ENCODE measurements at places on chromosomes 2 and 18.

DNA sequence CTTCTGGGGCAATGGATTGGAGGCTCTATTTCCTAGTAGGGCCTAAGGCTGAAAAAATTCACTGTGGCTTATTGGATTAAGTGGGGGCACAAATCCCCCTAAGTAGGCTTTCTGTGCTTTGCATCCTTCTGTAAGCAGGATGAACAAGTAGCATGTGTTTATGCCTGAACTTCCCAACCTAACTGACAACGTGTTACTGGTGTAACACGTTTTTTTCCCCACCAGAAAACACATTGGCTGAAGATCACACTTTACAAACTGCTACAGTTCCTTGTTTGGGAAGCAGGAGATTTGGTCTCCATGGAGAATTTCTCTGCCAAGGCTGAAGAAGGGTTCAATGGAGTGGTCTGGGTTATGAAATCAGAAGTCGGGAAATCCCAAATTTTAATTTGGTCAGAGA lies 7.2 kb upstream of the ITGA6 start:
- no peak for DNase-seq

DNA sequence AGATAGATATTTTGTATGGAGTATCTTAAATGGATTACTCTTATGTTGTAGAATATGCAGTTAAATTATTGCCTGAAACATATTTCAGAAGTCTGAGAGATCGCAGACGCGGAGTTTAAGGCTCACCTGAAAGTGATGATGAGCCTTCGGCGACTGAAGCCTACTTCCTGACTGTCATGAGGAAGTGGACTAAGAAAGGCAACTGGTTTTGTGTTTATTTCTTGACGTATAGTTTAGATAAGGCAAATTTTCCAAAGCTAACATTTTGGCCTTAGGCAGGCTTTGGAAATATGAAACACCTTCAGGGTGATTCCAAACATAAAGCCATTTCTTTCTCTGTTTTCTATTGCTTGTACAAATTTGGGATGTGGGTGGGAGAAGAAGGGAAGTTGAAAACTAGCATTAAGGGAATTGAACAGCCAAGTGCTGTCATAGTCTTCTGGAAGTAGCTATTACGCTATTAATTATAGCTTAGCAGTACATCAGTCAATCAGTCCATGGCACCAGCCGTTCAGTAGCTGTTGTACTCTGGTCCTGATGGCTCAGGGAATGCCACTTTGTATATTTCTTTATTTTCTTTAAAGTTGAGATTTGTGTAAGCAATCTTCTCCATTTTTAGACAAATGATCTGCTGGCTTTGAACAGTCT lies 1.5 kb downstream of the GRHL1 start:
- no peak for DNase-seq

DNA sequence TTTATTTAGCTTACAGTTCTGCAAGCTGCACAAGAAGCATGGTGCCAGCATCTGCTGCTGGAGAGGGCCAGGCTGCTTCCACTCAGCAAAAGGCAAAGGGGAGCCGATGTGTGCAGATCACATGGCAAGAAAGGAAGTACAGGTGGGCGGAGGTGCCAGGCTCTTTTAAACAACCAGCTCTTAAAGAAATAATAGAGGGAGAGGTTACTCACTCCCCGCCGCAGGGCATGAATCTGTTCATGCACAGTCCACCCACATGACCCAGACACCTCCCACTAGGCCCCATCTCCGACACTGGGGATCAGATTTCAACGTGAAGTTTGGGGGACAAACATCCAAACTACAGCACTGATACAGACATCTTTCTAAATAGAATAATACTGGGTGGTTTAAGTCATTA lies 105.8 kb downstream of the MTCL1 start:
- DNase-seq, result no peak

DNA sequence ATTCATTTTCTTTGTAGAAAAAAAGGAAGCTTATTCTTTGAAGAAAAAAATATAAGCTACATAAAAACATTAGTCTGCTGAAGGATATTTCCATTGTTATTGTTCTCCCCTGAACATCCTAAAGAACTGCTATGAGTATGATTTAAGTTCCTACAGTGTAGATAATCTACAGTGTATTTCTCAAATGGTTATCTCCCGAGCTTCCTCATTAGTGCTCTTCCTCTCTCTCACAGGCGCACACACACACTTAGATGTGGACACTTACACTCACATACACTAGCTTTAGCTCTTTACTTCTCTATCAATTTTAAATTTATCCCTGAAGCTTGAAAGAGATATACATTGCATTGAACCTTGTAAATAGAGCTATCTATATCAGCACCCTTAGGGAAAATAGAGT lies 681.0 kb downstream of the KCNJ3 start:
- DNase-seq, result no peak

- peak; percentile 10 for DNase-seq
Measured at GRCh38 chr2:102149644-102150455, 7.3 kb downstream of the IL1R1 start.

DNA sequence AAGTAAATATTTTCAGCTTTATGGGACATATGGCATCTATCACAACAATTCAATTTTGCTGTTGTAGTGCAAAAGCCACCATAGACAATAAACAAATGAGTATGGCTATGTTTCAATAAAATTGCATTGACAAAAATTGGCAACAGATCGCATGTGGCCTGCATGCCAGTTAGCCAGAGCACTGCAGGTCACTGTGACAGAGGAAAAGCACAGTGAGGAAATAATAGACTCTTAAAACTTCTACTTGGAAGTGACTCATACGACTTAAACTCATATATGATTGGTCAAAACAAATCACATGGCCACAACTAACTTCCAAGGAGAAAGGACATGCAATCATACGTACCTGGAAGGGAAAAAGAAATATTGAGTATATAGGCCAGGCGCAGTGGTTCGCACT lies 44.4 kb downstream of the EXOC6B start:
- DNase-seq, result no peak

DNA sequence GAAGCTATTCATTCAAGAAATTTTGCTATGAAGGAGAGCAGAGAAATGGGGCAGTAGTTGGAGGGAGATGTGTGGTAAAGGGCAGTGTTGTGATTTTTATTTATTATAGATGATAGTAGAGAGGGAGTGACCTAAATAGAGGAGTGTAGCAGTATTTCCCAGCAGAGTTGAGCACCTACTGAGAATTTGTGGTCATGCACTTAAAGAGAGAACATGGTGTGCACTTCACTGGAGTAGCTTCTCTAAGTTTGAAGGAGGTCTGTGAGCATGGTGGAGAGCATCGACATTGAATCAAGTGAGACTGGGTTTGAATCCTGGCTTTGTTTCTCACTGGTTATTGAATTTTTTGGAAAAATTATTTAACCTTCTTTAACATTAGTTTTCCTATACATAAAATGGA lies 129.2 kb downstream of the AQP4 start:
- no peak for DNase-seq

GRCh38 chr2:134154246-134154645 lies 99.6 kb upstream of the MGAT5 start:
- no peak for DNase-seq

GRCh38 chr2:29567906-29568520 lies 353.4 kb downstream of the ALK start:
- DNase-seq, result no peak

GRCh38 chr2:229612384-229612971 lies 101.9 kb downstream of the DNER start:
- no peak for DNase-seq

- DNase-seq, result peak; percentile 7
Measured at GRCh38 chr2:17373041-17373440, 145.2 kb downstream of the RAD51AP2 start.

DNA sequence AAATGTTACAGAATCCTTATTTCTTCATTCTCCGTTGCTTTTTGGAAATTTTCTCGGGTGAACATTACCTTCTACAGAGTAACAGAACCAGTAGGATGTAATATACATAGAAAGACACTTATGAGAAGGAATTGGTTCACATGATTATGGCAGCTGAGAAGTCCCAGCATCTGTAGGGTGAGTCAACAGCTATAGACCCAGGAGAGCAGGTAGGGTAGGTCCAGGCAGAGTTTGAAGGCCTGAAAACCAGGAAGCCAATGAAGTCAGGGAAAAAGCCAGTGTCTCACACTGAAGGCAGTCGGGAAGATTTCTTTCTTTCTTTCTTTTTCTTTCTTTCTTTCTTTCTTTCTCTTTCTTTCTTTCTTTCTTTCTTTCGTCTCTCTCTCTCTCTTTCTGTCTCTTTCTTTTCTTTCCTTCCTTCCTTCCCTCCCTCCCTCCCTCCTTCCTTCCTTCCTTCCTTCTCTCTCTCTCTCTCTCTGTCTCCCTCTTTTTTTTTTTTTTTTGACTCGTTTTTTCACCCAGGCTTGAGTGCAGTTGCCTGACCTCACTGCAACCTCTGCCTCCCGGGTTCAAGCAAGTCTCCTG lies 15.1 kb upstream of the YES1 start:
- DNase-seq, result no peak

- no peak for DNase-seq
Measured at GRCh38 chr2:178947006-178947405, 102.9 kb downstream of the CCDC141 start.

GRCh38 chr2:64862623-64863022 lies 126.6 kb upstream of the SLC1A4 start:
- DNase-seq, result no peak

DNA sequence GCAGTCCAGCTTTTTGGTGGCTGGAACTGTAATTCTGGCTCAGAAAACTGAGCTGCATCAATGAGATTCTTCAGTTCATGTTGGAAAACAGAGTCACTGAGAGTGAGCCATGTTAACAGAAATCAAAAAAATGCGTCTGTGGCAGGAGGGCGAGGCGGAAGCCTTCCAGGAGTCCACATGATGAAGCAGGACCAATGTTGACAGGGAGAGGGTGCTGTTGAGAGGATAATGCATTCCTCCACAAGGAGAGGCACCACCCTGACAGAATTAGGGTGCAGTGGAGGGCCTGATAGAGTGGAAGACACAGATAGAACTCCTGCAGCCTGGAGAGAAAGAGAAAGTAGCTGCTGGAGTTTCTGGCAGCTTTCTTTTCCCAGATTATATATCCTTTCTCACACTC lies 111.5 kb downstream of the MGAT5 start:
- no peak for DNase-seq

GRCh38 chr2:125397535-125398251 lies 1258.3 kb upstream of the GYPC start:
- no peak for DNase-seq

DNA sequence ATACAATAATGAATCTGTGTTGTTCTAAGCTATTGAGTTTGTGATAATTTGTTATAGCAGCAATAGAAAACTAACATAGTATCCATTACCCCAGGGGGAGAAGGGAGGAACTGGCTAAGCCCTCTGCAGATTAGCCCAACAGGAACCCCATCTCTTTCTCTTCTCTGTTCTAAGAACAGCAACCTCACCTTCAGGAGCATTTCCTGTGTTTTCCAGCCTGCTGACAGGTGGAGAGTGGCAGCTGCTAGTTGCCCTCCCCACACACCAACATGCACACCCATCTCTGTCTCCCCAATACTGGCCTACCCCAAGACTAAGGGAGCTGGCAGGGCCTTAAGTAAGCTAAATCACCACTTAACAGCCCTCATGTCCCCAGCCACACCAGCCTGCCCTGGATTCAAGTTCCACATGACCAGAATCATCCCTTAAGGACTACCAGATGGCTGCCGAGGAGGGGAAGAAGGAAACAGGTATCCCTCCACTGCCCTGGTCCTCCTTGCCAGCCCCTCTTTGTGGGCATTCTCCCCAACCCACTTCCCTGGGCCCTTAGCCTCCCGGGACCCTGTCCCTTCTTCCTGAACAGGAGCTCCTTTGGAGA lies 52.8 kb downstream of the TRABD2A start:
- no peak for DNase-seq

- DNase-seq, result peak; percentile 38
Measured at GRCh38 chr18:74299746-74300145, 8.0 kb upstream of the CYB5A start.

DNA sequence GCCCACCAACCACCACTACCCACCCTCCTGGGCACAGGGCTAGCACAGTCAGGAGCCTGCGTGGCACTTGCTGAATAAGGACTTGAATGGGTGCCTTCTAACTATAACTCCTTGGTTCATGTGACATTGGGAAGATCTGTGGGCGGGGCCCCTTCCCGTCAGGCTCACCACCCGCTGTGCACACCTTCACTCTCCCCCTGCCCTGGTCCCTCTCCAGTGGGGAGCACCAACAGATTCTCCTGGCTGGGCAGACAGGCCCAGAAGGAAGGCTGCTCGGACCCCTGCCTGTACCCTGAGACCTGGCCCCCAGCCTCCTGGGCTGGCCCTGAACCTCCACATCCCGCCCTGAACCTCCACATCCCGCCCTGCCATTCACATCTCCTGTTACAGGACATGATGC lies 33.4 kb upstream of the POMC start:
- DNase-seq, result no peak

DNA sequence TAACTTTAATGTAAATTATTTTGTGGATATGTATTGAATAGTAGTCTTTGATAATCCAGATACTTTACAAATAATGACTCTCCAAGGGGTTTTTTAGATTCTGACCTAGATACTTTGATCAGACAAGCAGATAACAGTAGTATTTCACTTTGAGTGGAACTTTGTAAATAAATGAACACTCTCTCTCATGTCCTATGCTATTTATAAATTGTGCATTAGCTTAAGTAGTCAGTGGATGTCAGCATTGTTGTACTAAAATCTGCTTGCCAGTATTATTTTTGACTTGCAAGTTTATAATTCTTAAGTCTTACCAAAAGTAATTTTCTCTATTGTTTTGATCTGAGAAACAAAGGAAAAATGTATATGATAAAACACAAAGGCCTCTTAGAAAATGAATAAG lies 1113.1 kb upstream of the NRXN1 start:
- peak; percentile 47 for DNase-seq

GRCh38 chr2:237859533-237860272 lies at the start of gene RAMP1:
Gene RAMP1 (plus strand): TSS chr2:237859623. CDS start chr2:237859676, 53 bp downstream.
- peak; percentile 17 for DNase-seq

- DNase-seq, result peak; percentile 62
Measured at GRCh38 chr2:231715988-231716616, 7.8 kb downstream of the PTMA start.

GRCh38 chr2:172596776-172597175 lies 40.9 kb downstream of the PDK1 start:
- DNase-seq, result no peak

DNA sequence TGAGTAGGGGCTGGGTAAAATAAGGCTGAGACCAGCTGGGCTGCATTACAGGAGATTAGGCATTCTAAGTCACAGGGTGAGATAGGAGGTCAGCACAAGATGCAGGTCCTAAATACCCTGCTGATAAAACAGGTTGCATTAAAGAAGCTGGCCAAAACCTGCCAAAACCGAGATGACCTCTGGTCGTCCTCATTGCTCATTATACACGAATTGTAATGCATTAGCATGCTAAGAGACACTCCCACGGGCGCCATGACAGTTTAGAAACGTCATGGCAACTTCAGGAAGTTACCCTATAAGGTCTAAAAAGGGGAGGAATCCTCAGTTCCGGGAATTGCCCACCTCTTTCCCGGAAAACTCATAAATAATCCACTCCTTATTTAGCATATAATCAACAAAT lies 132.2 kb downstream of the ARL4C start:
- DNase-seq, result no peak

DNA sequence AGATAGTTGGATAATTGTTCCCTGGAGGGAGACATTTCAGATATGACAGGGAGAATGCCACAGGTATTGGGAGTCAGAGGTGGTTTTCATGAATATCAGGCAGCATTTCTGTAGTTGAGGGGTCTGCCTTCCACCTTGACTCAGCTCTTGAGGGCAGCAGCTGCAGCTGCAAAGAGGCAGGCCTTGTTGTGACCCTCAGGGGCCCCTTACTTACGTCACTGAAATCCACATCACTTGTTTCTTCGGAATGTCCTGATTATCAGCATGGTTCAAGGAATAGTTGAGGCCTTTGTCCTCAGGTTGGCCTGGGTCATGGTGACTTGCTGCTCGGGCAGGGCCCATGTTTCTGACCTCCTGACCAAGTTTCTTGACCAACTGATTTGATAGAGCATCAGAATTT lies 46.9 kb downstream of the TMEM17 start:
- DNase-seq, result no peak

- DNase-seq, result no peak
Measured at GRCh38 chr18:76153691-76154090, 341.4 kb downstream of the ZNF516 start.
